ENCODE measurements at places on chromosomes 1 and 21. TPM values are rescaled to one million over a fixed set of nuclear protein-coding genes. Genes with fewer than 3 reads are reported as not detected.

Gene VSIG8
- total RNA-seq: not detected

Gene RAP1GAP
- total RNA-seq: 29.9 TPM

Gene RNU1-3
- under 0.01 TPM for total RNA-seq

Gene CDA
- not detected for total RNA-seq

Gene C1orf167
- total RNA-seq: not detected

Gene PERM1
- total RNA-seq: 1.3 TPM

Gene LY9
- 0.71 TPM for total RNA-seq

Gene TMPRSS2
- total RNA-seq: 1.9 TPM

Gene SLC30A2
- total RNA-seq: not detected

Gene ACTN2
- total RNA-seq: 43.1 TPM

Gene CD34
- 54.6 TPM for total RNA-seq

Gene SPATA45
- not detected for total RNA-seq

Gene SPTA1
- total RNA-seq: 12.0 TPM

Gene LRRC39
- total RNA-seq: 68.0 TPM

Gene PLA2G2D
- total RNA-seq: not detected

Gene GPATCH4
- total RNA-seq: 7.3 TPM

Gene TPTE
- not detected for total RNA-seq

Gene FAM151A
- not detected for total RNA-seq

Gene TLCD4
- 13.1 TPM for total RNA-seq

Gene B3GALT2
- total RNA-seq: 25.5 TPM

Gene NBPF20
- 7.6 TPM for total RNA-seq

Gene LRRC71
- not detected for total RNA-seq

Gene SPATA1
- 1.8 TPM for total RNA-seq

Gene TEDDM1
- not detected for total RNA-seq

Gene PADI1
- 0.33 TPM for total RNA-seq

Gene PRELP
- 12.8 TPM for total RNA-seq

Gene RAB7B
- total RNA-seq: 5.3 TPM

Gene RNF19B
- 23.7 TPM for total RNA-seq

Gene CFHR3
- total RNA-seq: 0.22 TPM

Gene PRDM15
- 10.9 TPM for total RNA-seq

Gene ADGRL2
- 280 TPM for total RNA-seq

Gene HCN3
- 7.4 TPM for total RNA-seq

Gene RGS13
- total RNA-seq: not detected

Gene TMEM51
- 7.6 TPM for total RNA-seq

Gene PGM1
- total RNA-seq: 55.1 TPM

Gene FCRL1
- 0.44 TPM for total RNA-seq

Gene TCP10L
- total RNA-seq: 5.5 TPM

Gene CLEC20A
- not detected for total RNA-seq

Gene TCHHL1
- total RNA-seq: not detected

Gene CHI3L2
- not detected for total RNA-seq

Gene FAM177B
- total RNA-seq: 0.82 TPM

Gene GPX7
- 96.0 TPM for total RNA-seq

Gene KRTAP6-2
- not detected for total RNA-seq

Gene RGS5
- total RNA-seq: 164 TPM

Gene AMY1C
- not detected for total RNA-seq

Gene DNAJC8
- total RNA-seq: 47.7 TPM

Gene NTMT2
- 0.99 TPM for total RNA-seq

Gene KCNE2
- not detected for total RNA-seq

Gene RABGAP1L
- total RNA-seq: 107 TPM

Gene CA14
- 49.1 TPM for total RNA-seq

Gene CR2
- 0.11 TPM for total RNA-seq

Gene AMY2A
- total RNA-seq: 0.44 TPM

Gene CLDN14
- total RNA-seq: not detected

Gene LHX4
- total RNA-seq: 43.6 TPM

Gene SRP9
- 461 TPM for total RNA-seq
